ENCODE measurements at places on chromosomes 4 and X.
A peak's percentile ranks its signal among the peaks of the same experiment; 100 is the strongest.

DNA sequence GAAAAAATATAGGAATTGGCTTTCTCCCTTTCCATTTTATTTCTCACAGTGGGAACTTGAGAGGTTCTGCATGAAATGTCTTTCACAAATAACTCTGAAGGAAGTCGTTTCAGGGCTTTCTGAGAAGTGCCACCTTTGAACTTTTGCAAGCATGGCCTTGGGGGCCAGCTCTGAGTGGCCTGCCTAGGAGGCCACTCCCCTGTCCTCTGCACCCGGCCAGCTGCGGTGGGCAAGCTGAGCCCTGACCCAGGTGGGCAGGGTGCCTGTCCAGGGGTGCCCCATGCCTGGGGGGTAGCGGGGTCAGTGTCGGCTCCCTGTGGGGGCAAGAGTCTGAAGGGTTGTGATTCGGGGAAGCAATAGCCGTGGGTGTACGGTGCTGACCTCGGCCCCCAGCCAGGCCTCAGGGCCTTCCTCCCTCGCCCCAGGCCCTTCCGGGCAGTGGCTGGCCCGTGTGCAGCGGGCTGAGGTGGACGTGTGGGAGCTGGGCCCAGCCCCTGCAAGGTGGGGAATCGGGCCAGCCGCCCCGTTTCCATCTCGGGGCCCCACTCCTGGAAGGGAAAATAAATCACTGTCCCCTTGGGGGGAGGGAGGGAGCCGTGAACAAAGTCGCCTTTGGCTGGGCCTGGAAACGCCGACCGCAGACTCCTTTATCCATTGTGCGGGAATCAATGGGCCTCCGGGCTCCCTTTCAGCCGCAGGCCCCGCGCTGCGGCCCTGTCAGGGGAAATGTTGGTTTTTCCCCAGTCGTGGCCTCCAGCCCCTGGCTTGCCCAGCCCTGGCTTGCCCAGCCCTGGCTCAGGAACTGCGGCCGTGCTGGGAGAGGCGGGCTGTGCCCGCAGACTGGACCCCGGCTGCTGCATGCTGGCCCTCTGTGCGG lies 3.1 kb downstream of the FGFRL1 start:
- DNase-seq: no peak

DNA sequence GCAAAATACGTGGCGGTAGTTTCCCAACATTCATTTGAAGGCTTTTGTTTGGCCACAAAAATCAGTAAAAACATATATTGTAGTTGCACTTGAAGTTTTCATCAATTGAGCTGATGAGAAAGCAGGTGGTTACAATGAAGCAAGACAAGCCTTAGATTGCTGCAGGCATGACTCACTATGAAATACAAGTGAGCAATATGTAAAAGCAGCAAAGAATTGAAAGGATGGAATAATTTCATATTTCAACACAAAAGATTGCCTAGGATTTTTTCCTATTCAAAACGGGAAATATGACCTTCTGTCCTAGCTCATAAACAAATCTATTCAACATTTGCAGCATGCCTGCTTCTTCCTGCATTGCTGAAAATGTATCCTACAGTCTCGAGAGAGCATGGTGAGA lies 190.9 kb upstream of the BANK1 start:
- peak; percentile 11 for DNase-seq

DNA sequence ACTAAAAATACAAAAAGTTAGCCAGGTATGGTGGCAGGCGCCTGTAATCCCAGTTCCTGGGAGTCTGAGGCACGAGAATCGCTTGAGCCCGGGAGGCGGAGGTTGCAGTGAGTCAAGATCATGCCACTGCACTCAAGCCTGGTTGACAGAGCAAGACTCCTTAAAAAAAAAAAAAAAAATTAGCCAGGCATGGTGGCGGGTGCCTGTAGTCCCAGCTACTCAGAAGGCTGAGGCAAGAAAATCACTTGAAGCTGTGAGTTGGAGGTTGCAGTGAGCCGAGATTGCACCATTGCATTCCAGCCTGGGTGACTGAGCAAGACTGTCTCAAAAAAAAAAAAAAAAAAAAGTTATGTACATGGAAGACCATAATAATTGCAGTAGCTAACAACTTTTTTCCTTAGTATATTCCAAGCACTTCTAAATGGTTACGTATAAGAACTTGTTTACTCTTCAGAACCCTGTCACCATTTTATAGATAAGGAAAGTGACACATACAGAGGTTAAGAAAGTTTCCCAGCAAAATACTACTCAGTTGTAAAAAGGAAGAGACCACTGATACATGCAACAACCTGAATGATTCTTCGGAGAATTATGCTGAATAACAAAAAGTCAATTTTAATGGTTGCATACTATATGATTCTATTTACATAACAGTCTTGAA lies 24.5 kb downstream of the RUFY3 start:
- DNase-seq: peak; percentile 60

GRCh38 chrX:77493677-77494553 lies 46.7 kb downstream of the FGF16 start:
- DNase-seq: peak; percentile 89

- peak; percentile 90 for DNase-seq
These were observed at the start of gene PPA2 for GRCh38 chr4:105473324-105474098. Gene PPA2 (minus strand): TSS chr4:105474062. CDS start chr4:105474050, 12 bp downstream.

DNA sequence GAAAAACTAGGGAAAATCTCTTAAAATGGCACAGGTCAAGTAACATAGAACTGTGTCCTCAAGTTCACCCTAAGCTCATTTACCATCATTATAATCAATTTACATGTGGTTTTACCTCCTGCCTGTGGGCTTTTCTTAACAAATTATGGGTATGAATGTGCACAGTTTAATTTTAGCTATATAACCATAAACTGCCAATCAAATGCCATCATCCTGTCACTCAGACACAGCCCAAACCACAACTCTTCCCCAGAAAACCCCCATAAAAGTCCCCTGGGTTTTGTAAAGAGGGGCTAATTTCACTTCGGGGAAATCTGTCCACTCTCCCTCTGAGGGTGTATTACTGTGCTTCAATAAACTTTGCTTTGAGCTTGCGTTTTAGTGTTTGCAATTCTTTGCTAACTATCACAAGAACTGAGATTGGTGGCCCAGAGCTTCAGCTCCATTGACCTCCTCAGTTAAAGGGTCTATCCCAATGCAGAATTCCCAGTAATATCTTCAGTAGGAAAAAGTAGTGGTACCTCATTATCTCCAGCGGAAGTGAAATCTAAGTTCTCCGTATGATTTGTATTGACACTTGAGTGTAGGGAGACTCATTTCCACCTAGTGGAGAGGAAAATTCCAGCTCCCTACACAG lies 394.6 kb downstream of the SPOCK3 start:
- no peak for DNase-seq

DNA sequence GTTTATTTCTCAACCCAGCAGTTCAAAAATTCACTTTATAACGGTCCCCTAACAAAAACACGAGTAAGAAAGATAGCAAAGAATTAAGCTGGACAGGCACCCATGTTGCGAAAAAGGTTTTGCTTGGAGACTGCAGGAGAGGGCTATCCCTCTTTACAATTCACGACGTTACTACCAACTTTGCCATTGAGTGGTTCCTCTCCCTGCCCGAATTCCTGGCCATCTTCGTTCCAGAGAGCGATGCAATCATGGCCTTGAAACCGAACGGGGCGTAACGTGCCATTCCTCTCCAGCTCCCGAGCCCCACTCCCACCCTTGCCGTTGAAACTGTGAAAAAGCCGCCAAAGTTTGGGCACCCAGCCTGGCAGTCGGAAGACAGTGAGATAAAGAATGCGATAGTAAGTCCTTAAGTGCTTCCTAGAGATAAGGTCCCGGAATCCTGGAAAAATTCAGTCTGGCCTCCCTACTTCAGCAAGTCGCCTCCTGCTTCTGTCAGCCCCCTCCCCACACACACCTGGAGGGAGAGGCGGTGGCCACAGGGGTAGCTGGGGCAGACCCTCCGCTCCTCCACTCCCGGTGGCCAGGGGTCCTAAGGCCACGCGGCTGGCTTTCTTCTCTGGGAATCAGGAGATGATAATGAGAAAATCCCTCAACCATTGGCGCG lies 65.2 kb downstream of the FBXO8 start:
- peak; percentile 4 for DNase-seq

GRCh38 chr4:54439831-54440243 lies 210.7 kb downstream of the PDGFRA start:
- DNase-seq: peak; percentile 54

GRCh38 chr4:72557021-72557420 lies 12.0 kb downstream of the ADAMTS3 start:
- no peak for DNase-seq

DNA sequence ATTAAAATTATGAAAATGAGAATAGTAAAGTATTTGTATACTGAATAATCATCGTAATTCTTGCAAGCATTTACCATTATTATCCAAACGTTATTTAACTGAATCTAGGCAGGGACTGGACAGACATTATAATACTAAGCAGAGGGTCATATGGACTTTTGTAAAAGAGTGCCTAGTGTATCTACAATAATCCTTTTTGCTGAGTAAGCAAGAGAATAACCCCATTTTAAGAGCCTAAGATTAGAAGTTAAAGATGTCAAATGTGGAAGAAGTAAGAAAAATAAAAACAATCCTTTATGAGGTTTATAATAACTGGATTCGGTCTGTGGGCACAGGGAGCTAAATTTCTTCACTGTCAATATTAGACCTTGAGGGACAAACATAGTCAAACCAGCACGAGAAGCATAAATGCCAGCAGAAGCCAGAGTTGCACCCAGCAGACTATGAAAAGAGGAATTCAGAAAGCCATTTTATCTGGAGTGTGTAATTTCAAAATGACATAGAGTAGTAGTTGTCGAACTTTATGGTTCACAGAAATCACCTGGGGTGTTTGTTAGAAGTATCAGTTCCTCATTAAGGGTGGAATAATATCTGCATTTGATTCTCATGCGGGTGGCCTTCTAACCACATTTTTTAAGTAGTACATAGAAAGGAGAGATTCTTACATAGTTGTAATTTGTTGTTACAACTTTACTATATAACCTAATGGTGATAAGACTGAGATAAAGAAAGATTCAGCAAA lies 39.7 kb upstream of the DCLK2 start:
- DNase-seq: no peak

GRCh38 chr4:129109965-129110824 lies 14.2 kb downstream of the C4orf33 start:
- DNase-seq: no peak

DNA sequence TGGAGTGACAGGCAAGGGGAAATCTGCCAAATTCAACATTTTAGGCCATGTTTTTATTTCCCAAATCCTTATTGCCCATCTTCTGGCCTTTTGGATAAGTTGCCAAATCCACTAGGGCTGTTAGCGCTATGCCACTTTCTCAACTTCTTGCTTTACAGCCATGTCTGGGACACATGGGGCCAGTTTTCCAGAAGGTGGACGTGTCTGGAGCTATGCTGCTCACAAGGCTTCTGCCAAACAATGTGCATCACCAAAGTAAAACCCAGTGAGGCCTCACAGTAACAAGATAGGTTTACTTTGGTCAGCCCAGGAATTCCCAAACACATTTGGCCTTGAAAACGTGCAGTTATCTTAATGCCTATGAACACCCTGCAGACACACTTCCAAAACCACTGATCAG lies 142.9 kb downstream of the MID1 start:
- no peak for DNase-seq

DNA sequence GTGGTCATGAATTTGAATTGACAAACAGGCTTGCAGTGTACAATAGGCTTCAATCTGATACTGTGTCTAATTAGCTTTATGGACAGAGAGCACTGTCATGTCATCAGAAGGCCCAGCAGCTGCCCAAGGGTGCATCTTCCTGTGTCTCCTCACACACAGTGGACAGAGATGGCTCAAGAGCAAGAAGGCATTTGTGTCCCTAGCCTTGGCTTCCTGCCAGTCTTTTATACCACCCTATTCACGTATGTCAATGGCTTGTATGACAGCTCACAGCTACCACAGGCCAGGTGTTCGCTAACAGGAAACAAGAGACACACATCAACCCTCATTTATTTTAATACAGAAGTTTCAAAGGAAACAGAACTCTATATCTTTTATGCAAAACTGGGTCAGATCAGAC lies 874.0 kb upstream of the AGA start:
- DNase-seq: no peak

- DNase-seq: no peak
These were observed 263.6 kb downstream of the PTTG2 start for GRCh38 chr4:38223782-38224236.

DNA sequence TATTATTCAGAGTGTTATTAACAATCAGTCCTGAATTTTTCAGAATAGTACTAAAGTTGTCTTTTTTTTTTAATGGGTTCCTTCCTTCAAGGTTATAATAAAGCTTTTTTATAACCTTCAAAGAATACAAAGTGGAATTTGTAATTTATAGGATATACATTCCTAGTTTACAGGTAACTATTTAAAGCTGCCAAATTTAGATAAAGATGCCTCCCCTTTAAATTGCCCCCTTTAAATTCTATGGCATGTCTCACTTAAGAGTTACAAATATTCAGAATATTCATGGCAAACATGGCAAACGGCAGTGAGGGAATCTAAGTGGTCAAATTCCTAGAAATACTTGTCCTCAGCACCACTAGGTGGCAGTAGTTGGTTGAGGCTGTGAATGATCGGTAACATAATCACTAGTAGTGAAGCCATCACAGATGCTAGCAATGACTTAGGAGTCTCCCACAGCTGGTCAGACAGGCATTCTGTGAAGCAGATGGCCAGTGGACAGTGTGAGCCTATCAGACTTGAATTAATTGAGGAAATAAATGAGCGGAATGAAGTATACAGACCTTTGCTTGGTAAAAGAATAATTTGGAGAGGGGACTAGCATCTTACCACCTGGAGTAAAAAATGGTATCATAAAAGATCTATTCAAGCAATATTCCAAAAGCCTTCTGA lies 86.4 kb downstream of the CBR4 start:
- DNase-seq: peak; percentile 75

- DNase-seq: no peak
These were observed 26.3 kb downstream of the MAEA start for GRCh38 chr4:1315836-1316536.

- peak; percentile 4 for DNase-seq
These were observed 5.7 kb upstream of the DGAT2L6 start for GRCh38 chrX:70171624-70172023.

GRCh38 chr4:45442466-45442865 lies 681.4 kb downstream of the GABRG1 start:
- DNase-seq: no peak

- peak; percentile 24 for DNase-seq
These were observed 25.6 kb upstream of the ABCB7 start for GRCh38 chrX:75181721-75182120.

DNA sequence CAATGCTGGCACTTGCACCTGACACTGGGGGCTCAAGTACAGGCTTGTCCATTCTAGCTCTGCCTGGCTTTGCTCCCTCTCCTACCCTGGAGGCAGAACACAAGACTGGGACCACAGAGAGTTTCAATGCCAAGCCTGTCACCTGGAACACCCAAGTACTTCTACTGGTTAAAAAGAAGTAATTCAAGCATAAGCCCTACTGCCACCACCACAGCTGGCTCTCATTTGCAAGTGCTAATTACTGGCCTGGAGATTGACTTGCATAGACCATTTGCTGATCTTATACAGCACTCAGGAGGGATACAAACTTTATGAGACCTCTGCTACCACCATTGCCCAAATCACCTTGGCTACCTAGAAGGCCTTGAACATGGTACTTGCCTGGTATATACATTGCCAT lies 1550.9 kb downstream of the C4orf33 start:
- no peak for DNase-seq

DNA sequence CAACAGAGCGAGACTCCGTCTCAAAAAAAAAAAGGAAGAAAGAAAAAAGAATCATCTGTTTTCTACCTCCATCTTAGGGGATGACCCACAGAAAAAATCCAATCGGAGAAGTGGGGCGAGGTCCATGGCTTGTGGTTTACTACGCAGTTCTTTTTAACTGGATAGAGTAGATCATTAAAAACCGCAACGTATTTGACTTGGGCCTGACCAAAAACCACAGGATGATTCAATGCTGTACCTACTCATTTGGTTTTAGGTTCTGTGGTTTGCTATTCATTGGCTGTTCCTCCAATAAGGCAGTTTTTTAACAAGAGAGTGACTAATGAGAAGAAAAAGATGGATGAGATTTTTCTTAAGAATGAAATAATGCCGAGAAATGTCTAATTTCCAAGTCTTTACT lies 83.7 kb downstream of the FREM3 start:
- no peak for DNase-seq

Measured in fibroblast of skin of back (primary cell).